ENCODE measurements at places on chromosomes 1 and 21. TPM values are rescaled to one million over a fixed set of nuclear protein-coding genes. Genes with fewer than 3 reads are reported as not detected.

DNA sequence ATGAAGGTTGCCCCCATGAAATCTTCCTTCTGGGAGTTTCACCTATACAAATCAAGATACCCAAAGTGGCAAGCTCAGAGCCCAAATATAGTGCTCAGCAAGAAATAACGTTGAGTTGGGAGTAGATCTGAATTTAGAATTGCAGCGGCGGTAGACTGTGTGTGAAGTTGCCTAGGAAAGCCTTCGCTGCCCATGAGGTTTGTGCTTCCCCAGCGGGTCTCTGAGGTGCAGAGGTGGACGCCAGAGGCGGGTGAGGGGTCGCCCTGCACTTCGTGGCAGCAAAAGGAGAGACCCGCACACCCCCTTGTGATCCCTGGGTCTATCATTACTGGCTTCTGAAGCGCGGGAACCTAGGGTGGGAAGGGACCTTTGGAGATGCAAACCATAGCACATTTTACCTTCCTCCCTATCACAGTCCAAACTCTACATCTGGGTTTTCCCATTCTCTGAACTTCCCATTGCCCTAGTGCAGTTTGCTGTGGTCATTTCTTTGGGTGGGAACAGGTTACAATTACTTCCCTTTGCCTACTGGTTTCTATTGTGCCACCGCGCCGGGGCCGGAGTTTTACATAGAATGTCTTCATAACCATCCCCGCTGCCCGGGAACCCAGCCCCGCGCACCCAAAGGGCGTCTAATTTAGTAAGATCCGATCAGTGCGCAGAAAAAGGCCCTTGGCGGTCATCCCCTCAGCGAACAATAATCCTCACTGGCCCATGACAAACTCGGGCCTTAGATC is 5.2 kb downstream of the TBX15 start:
- no peak for DNase-seq

DNA sequence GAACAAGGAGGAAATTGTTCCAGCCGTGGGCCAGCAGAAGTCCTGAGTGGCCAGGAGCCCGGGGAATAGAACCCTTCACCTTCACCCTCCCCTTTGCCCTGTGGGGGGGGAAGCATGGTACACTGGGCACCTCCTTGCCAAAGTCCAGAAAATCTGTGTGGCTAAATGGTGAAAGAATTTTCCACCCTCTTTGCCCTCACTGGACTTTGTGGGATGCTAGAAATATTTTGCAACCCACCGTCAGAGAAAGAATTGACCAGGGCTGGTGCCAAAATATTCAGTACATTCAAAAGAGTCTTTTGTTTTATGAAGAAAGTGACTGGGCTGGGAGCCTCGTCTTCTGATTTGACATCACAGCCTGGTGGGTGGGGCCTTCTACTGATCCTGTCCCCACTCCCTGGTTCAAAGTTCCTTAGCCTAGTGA is 14.6 kb downstream of the NFASC start:
- no peak for DNase-seq

DNA sequence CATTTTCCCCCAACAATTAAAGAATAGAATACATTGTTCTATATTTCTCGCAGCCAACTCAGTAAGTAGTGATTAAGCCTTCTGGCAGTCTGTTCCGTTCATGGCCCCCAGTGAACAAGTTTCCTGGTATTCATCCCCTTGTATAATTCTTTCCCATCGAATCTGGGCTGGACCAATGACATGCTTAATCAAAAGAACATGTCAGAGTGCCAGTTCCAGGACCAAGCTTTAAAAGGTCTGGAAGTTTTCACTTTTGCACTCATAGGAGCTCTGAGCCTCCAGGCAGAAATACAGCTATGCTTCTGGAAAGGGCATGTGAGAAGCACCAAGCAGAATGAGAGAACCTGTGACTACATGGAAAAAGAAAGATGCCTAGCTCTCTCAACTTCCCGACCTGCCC is 22.5 kb upstream of the DPYD start:
- DNase-seq: no peak

- DNase-seq: no peak
Observed at GRCh38 chr1:97685360-97685759, 235.5 kb downstream of the DPYD start.

DNA sequence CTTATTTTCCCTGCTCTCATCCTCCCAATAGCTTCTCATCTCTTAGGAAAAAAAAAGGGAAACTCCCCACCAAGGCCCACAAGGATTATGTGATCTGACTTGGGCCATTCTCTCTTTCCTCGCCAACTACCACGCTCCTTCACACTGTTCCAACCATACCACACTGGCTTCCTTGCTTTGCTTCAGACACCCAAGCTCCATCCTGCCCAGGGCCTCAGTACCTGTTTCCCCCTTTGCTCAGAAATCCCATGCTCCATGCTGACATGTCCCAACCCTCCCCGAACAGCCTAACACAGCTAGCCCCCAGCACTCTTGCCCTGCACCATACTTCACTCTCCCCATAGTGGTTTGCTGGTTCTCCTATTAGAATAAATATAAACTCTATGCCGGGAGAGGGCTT is 39.2 kb downstream of the MAB21L3 start:
- DNase-seq: no peak

- no peak for DNase-seq
Observed at GRCh38 chr21:33128538-33128937, 58.6 kb downstream of the OLIG1 start.

- DNase-seq: no peak
Observed at GRCh38 chr1:226467443-226467842, 59.5 kb upstream of the PARP1 start.

DNA sequence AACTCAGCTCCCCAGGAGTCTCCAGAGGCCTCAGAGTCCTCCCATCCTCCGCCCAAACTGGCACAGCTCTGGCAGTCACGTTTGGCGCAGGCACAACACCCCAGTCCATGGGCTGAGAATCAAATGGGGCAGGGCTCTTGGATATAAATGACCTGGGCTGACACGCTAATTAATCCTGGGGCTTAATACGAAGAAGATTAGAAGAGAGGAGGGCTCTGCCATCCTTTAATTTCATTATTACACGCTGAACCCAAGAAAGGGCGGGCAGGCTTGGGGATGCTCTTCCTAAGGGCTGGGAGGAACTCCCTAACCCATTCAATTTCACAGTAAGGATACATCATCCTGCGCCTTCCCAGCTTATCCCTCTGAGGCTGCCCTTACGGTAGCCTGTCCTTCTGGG is 2.4 kb downstream of the GRIK3 start:
- DNase-seq: no peak

DNA sequence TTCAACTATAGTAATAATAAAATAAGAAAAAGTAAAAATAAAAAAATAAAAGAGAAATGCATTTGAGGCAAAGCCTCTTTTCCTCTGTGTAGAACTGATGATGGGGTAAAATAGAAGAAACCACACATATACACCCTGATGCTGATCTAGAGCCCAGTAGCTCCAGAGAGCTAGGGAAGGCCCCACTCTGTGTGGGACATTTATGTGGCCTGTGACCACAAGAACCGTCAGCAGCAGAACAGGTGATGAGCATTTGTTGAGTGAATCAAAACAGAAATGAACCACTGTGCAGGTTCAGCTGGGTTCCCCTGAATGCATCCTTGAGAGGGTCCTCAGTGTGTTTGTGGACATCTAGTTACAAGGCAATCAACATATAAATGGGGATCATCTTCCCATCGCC is 221.8 kb upstream of the HOOK1 start:
- DNase-seq: no peak

DNA sequence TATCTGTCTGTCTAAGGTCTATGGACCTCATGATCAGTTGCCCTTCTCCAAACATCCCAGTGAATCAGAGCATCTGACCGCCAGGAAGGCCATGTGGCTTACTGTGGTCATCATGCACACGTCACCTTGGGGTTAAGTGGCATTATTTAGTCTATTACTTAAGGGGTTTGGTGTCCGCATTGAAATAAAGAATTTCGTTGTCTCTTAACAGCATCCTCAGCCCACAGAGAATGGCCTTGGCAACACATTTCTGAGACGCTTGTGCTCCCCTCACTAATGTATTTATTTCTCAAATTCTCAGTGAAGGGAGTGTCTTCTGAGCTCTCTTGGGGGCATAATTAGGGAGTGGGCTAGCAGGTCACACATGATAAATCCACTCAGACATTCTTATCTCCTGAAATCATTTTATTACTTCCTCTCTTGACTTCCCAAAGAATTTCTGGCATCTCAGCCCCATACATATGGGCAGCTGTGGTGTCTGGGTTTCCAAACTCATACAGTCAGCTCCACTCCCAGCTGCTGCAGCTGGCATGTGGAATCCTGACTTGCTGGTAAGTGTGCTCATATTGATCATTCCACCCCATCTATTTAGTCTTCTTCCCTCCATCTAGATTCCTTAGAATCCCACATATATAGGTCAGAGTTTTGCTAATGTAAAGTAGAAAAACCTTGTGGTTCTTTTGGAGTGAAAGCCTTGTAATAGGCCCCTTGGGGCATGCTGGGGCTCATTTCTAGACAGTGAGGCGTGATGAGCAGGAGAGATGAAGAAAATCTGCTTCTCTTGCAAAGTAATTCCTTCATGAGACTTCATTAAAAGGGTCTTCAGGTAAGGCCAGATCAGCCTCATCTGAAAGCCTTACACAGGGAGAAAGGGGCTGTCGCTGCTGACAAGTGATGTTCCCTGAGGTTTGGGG is 110.5 kb downstream of the HHAT start:
- DNase-seq: peak; percentile 7

- DNase-seq: no peak
Observed at GRCh38 chr1:94310570-94311270, 73.3 kb upstream of the ARHGAP29 start.

Gene LPGAT1
- 70.8 TPM for total RNA-seq

Gene MACF1
- total RNA-seq: 35.9 TPM

Gene GRIK3
- total RNA-seq: not detected

Gene MROH9
- not detected for total RNA-seq

Gene CFAP107
- total RNA-seq: not detected

Gene MTARC2
- total RNA-seq: 10.7 TPM

Gene CELA2B
- not detected for total RNA-seq

Gene TRAF5
- 15.1 TPM for total RNA-seq

Gene SPRR4
- total RNA-seq: not detected

Gene WDR64
- not detected for total RNA-seq

Gene EXO5
- 3.3 TPM for total RNA-seq

All from NCI-H460 (cell line).